ENCODE measurements at places on chromosomes 5 and 9. TPM values are rescaled to one million over a fixed set of nuclear protein-coding genes. Genes with fewer than 3 reads are reported as not detected.

GRCh38 chr5:172173564-172174153, 14.4 kb downstream of the STK10 start:
- 0 out of 2 replicates have a peak overlapping the region, but pooled peaks have one; percentile 69 for H3K4me3 ChIP-seq
- peak overlapping the region; percentile 11 for H3K27ac ChIP-seq
- H3K27me3 ChIP-seq = no peaks in the 10 kb centered on the region
- peaks cover 12% of the 10 kb centered on the region for H3K36me3 ChIP-seq
- no peak for DNase-seq

DNA sequence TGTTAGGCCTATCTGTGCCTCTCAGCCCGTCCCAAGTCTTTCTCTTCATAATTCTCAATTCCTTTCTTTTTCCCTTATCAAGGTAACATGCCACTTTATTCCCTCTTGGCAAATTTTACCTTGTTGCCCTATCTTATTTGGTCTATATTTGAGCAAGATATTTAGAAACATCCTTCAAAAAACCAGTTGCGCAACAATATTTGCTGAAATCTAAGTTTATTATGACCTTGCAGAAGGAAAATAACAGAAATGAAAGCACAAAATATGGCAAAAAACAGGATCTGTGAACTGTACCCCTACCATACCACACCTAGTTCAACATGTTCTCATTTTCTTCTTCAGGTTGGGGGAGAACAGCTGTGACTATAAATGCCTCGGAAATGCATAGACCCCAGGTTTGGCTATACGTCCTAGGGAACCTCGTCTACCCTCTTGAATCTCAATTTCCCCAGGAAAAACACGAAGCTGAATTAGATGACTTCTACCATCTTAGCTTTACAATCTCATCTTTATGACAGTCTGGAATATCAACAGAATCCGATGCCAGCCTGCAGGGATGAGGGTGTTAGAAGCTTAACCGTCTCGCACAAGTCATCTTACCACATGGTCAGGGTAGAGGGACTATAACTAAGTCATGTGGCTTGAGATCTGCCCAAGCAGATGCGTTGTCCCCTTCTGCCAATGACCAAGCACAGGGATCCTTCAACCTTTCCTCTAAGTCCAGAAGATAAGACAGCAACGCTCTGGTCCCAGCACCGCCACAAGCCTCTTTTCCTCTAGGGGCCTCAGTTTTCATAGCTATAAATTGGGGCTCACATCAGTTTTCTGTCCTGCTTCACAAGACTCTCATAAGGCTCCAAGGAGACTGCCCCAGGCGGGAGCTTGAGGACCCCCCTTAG, 1.3 kb downstream of the LCP2 start:
- H3K36me3 ChIP-seq = 0 out of 2 replicates have a peak, but pooled peaks cover 3% of the 10 kb centered on the region
- H3K4me1 ChIP-seq = peaks cover 21% of the 10 kb centered on the region
- DNase-seq = no peak
- peak overlapping the region; percentile 98 for H3K27ac ChIP-seq

DNA sequence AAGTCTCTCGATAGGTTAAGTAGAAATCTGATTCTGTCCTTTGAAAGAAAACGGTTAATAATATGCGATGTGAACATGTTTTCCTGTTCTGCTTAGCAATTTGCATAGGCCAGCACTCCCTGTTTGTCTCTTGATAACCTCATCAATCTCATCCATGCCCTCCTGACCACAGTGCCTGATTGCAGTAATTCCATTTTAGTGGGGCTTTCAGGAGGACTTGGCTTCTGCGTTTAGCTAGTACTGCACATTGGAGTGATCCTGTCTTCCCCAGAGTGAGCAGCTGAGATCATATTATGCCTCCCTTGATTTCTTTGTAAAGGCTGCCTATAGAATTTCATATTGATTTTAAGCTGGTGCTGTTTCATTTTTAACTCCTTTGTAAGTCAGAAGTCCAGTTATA, 335.9 kb upstream of the ISL1 start:
- H3K36me3 ChIP-seq = no peaks in the 10 kb centered on the region
- DNase-seq = no peak
- no peaks in the 10 kb centered on the region for H3K4me1 ChIP-seq
- H3K27me3 ChIP-seq = no peaks in the 10 kb centered on the region
- no peak overlapping the region for H3K27ac ChIP-seq

DNA sequence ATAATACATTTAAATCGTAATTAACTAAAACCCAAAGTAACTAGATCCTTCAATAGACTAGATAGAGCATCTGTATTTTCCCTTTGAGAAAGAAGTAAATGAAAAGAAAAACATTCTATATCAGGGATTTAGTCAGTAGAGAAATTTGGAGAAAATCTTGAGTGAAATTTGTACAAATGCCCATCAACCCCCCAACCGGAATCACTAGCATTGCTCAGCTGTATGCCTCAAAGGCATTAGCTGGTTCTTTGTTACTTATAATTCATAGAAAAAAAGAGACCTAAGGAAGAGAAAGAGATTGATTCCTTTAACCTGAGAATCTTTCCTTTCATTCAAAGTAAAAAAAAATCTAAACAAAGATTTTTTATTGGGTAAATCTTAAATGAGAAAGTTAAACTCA, 659 bp downstream of the OMD start:
- no peak for DNase-seq
- no peak overlapping the region for H3K4me3 ChIP-seq
- H3K27ac ChIP-seq = no peak overlapping the region
- no peaks in the 10 kb centered on the region for H3K4me1 ChIP-seq
- H3K27me3 ChIP-seq = no peaks in the 10 kb centered on the region

DNA sequence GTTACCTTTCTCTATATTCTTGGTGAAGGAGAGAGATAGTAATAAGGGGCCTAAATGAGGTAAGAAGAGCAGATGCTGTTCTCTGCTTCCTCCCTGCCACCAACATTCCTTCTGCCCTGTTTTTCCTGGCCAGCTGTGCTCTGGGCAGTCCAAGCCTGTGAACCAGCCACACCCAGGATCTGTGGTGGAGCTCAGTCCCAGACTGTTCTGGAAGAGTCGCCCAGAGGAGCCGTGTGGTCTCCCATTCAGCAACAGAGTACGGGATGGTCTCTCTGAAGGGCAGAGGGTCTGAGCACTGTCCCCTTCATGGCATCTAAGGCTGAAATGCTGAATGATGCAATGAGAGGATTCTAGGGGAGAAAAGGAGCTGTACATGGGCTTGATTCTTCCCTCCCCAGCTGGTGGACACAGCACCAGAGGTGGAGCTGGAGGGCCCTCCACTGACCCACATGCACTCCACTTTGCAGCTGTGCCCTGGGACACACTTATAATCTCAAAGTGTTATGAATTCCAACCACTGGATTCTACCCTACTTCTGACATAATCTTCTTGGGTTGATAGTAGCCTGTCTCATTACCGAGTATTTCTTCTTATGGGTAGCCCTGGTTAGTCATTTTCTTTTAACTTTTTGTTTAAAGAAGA, 70.8 kb upstream of the RPS23 start:
- no peak overlapping the region for H3K27ac ChIP-seq
- no peaks in the 10 kb centered on the region for H3K4me1 ChIP-seq
- no peak overlapping the region for H3K4me3 ChIP-seq
- no peak for DNase-seq

DNA sequence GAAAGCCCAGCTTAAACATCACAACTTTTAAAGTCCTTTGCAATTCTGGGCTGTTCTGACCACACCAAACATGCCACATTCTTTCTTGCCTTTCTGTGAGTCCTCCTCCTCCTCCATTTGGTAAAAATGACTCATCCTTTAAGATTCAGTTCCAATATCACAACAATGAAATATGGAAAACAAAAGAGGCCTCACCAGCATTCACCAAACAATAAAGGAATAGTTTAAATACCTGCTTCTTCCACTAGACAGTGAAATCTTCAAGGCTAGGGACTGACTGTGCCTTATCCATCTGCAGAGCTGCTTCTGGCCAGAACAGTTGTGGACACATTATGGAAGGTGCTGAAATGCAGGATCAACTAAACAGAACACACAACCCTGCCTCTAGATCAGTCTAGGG, 36.0 kb downstream of the NR6A1 start:
- no peak overlapping the region for H3K27ac ChIP-seq
- no peaks in the 10 kb centered on the region for H3K36me3 ChIP-seq
- DNase-seq = no peak
- no peak overlapping the region for H3K4me3 ChIP-seq
- H3K4me1 ChIP-seq = peaks cover 9% of the 10 kb centered on the region

ZNF608 gene
- total RNA-seq = 0.77 TPM

DNA sequence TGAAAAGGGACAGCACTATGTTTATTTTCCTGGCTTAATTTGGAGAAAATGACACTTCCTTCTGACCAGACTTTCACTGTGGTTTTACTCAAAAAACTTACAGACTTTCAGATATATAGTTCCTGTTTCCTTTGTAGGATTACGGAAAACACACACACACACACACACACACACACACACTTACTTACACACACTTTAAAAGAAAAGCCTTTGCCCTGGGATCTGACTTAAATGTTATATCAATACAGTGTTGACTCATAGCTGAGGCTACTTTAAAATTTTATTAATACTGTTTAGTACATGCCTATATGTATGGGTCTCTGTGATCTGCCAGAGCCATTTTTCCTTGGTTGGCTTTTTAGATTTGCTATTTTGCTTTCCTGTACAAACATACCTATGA, 758.3 kb downstream of the DNAH5 start:
- H3K4me3 ChIP-seq = no peak overlapping the region
- no peaks in the 10 kb centered on the region for H3K4me1 ChIP-seq
- H3K27ac ChIP-seq = no peak overlapping the region
- DNase-seq = no peak
- H3K36me3 ChIP-seq = no peaks in the 10 kb centered on the region

GRCh38 chr5:62977661-62978060, 399.0 kb downstream of the LRRC70 start:
- no peaks in the 10 kb centered on the region for H3K36me3 ChIP-seq
- no peaks in the 10 kb centered on the region for H3K27me3 ChIP-seq
- no peak overlapping the region for H3K4me3 ChIP-seq
- no peak overlapping the region for H3K27ac ChIP-seq
- DNase-seq = no peak

DNA sequence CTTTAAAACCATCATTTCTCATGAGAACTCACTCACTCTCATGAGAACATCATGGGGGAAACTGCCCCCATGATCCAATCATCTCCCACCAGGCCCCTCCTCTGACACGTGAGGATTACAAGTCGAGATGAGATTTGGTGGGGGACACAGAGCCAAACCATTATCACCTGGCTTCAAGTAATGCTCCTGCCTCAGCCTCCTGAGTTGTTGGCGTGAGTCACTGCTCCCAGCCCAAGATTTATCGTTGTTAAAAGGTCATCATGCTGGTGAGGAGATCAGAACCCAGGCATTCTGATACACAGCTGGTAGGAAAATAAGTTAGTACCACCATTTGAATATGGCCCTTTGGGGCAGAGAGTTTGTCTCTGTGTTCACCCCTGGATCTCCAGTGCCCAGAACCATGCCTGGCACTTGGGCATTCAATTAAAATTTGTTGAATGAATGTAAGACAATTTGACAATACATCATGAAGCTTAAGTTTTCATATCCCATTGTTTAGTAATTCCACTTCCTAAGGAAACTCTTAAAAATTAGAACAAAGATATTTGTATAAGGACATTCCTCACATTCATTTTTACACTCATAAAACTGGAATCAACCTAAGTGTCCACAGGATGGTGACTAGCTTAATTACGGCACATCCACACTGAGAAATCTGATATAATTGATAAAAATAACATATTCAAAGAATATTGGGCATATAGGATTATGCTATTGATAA, 58.0 kb upstream of the COL15A1 start:
- H3K4me1 ChIP-seq = no peaks in the 10 kb centered on the region
- H3K36me3 ChIP-seq = no peaks in the 10 kb centered on the region
- no peak for DNase-seq
- H3K27ac ChIP-seq = no peak overlapping the region

- no peak for DNase-seq
- no peaks in the 10 kb centered on the region for H3K27me3 ChIP-seq
- no peak overlapping the region for H3K27ac ChIP-seq
- H3K36me3 ChIP-seq = no peaks in the 10 kb centered on the region
Observed at GRCh38 chr9:22159586-22159985, 150.5 kb upstream of the CDKN2B start.

- peak within 1 kb of the TSS; percentile 96 for H3K4me3 ChIP-seq
- H3K27ac ChIP-seq = peak within 1 kb of the TSS; percentile 91
- peak; percentile 89 for DNase-seq
Observed at GRCh38 chr5:88268385-88269184, at the start of gene TMEM161B. Gene TMEM161B, minus strand, starts transcription at chr5:88268845. Its CDS starts 122 bp downstream, at chr5:88268723.

ERCC8 gene
- 11.9 TPM for total RNA-seq

FGD3 gene
- 13.2 TPM for total RNA-seq

ZNF354C gene
- not detected for total RNA-seq

RASGRF2 gene
- total RNA-seq = 0.19 TPM

GRCh38 chr9:1051584-1052275, 1.6 kb downstream of the DMRT2 start:
- no peaks in the 10 kb centered on the region for H3K4me1 ChIP-seq
- H3K36me3 ChIP-seq = no peaks in the 10 kb centered on the region
- H3K4me3 ChIP-seq = no peak overlapping the region
- DNase-seq = no peak
- H3K27me3 ChIP-seq = peaks cover 10% of the 10 kb centered on the region

ORM2 gene
- total RNA-seq = 0.64 TPM

DNA sequence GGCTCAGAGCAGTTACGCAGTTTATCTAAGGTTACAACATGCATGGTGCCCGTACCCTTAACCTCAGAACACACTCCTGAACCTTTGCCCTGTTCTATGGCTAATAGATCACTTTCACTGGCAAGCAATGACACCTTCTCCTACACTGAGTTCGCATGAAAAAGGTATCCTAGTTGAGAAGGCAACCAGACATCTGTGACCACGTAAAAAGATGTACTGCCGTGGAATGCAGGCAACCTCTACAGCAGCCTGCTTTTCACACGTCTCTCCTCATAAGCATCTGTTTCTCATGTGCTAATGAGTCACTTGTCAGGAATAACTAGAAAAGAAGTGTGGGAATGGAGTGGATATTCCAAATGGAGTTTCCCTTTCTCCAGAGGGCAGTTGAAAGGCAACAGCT, 71.4 kb downstream of the FBXO38 start:
- no peak overlapping the region for H3K27ac ChIP-seq
- no peak for DNase-seq
- no peaks in the 10 kb centered on the region for H3K27me3 ChIP-seq
- H3K4me1 ChIP-seq = no peaks in the 10 kb centered on the region
- H3K36me3 ChIP-seq = no peaks in the 10 kb centered on the region

DRD1 gene
- total RNA-seq = not detected

RASA1 gene
- 26.9 TPM for total RNA-seq

- no peaks in the 10 kb centered on the region for H3K27me3 ChIP-seq
- no peak for DNase-seq
- H3K4me1 ChIP-seq = peaks cover 9% of the 10 kb centered on the region
- H3K4me3 ChIP-seq = peak overlapping the region; percentile 57
Observed at GRCh38 chr9:137149942-137150616, 11.1 kb downstream of the GRIN1 start.

- H3K27ac ChIP-seq = no peak overlapping the region
- DNase-seq = no peak
- H3K36me3 ChIP-seq = no peaks in the 10 kb centered on the region
Observed at GRCh38 chr9:127392166-127392565, 4.8 kb upstream of the SLC2A8 start.

- no peaks in the 10 kb centered on the region for H3K27me3 ChIP-seq
- H3K4me1 ChIP-seq = peaks cover 42% of the 10 kb centered on the region
- H3K4me3 ChIP-seq = peak overlapping the region; percentile 23
Observed at GRCh38 chr5:151662805-151663204, 23.9 kb downstream of the SPARC start.

- no peak for DNase-seq
- peaks cover 7% of the 10 kb centered on the region for H3K4me1 ChIP-seq
- no peaks in the 10 kb centered on the region for H3K27me3 ChIP-seq
- no peaks in the 10 kb centered on the region for H3K36me3 ChIP-seq
- H3K4me3 ChIP-seq = no peak overlapping the region
- H3K27ac ChIP-seq = no peak overlapping the region
Observed at GRCh38 chr9:122394265-122395125, 23.7 kb downstream of the PTGS1 start.

All from GM12878 (cell line).